ENCODE measurements at places on chromosomes 16 and 17.

GRCh38 chr16:88784074-88784855 is 755 bp downstream of the PIEZO1 start:
- DNase-seq = no peak

DNA sequence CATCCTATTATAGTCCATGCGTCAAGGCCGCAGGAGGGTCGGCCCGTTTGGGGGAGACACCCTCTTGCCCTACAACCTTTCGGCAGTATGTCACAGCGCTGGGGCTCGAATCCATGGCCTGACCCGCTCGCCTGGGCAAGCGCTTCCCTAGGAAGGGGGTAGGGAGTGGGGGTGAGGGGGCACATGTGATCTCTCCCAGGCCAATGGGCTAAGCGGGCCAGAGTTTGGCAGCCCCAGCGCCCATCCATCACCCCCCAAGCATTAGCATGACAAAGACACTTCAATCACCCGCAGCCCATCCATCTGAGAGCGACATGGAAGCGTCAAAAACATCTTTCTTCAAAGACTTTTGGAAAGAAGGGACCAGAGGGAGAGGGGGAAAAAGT is at the start of gene HOXB1:
TSS of gene HOXB1 (minus strand) at position 125 of the 386 bp plus-strand sequence. CDS start at position 18, 107 bp downstream.
- no peak for DNase-seq

GRCh38 chr17:39706921-39707337 is 7.1 kb downstream of the ERBB2 start:
- DNase-seq = no peak

DNA sequence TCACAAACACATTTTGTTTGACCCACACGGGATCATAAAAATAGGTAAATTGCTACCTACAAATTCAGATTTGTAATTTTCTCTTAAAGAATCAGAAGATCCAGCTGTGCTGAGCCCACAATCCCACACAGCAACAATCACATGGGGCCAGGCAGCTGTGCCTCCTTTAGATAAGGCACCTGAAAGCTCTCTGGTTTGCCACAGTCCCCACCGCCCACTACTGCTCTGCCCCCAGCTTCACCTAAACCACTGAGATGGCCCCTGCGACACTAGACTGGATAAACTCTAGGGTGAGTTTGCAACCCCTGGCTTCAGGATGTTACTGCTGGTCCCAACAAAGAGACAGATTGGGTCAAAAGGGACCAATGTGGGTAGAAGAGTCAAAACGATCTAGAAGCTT is 96.8 kb downstream of the GSG1L start:
- DNase-seq = no peak

- DNase-seq = no peak
Measured at GRCh38 chr17:5565808-5566207, 18.5 kb downstream of the NLRP1 start.

DNA sequence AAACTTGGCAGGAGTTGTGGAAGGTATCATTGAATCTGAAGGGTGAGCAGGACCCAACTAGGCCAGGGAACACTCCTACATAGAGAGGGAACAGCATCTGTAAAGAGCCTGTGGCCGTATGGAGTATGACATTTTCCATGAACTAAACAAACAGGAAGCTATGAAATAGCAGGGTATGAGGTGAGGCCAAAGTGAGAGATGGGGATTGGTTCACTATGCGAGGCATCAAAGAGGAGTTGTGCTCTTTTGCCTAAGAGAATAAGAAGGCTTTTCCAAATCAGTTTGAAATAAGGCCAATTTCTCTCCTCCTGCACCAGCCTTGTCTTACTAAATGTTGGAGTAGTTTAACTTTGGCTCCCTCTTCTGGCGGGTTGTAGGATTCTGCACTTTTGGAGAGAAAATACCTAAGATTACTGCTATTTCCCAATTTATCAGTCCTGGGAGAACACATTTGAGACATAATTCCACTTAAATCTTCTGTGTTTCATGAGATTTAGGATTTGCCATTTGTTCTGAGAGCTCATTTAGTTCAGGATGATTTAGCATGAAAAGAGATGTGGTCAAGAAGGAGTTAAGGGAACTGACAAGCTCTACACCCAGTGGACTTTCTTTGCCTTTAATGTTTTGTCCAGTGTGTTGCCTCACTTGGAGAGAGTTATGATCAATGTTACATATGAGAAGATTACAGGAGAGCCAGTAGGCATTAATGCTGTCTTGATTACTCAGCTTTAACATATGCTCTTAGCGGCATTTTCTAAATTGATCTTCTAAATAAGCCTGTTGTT is 55.4 kb downstream of the TNRC6C start:
- peak; percentile 35 for DNase-seq

GRCh38 chr16:46918905-46919792 is 35.0 kb downstream of the GPT2 start:
- DNase-seq = no peak

GRCh38 chr17:49795372-49795771 is 6.9 kb downstream of the KAT7 start:
- DNase-seq = no peak

DNA sequence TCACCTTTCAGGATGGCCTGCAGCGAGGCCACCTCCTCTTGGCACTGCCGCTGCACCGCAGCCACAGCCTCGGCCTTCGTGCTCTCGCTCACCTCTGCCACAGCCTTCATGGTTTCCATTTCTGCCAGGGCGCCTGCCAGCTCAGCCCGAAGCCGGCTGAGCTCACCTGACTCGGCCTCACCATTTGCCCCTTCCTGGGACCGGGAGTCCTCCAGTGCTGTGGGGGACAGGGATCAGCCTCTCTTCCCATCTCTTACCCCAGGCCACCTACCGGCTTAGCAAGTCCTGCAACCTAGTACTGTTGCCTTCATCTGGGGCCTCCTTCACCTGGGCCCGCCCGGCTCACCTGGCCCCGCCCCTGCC is 658 bp downstream of the RABEP2 start:
- no peak for DNase-seq

- DNase-seq = no peak
Measured at GRCh38 chr17:80874866-80875445, 116.7 kb upstream of the CHMP6 start.

DNA sequence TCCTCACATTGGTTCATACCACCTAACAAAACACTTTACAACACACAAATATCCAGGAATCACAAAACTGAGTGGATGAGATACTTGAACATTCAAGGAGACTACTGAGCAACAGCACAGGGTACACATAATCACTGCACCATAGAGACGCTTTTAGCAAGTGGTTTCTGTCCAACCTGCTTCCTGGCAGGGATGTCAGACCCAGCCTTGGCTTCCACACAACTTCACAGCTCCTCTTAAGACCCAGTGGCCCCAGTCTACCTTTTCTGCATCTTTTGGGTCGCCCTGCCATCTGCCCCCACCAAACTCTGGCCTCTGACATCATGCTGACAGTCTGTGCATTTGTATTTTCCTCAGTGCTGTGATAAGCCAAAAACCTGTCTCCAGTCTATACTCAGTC is 5.9 kb upstream of the CORO6 start:
- no peak for DNase-seq

DNA sequence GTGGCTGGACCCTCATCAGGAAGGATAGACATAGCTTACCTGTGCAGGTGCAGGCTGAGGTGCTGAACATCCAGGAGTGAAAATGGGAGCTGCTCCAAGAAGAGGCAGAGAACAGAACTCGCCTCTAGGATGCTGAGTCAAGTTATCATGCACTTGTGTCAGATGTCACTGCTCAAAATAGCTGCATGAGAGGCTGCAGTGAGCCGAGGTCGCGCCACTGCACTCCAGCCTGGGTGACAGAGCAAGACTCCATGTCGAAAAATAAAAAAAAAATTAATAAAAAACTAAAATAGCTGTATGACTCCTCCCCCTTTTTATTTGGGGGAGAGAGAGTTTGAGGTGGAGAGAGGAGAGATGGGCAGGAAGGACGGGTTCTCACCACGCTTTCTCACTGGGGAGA is 148.8 kb downstream of the FOXL1 start:
- DNase-seq = no peak

- DNase-seq = no peak
Measured at GRCh38 chr17:31857920-31858641, 963 bp downstream of the COPRS start.

All from NCI-H2081 treated with DMSO at 0.1 percent for 48 hours (cell line).